ENCODE measurements at places on chromosomes 5 and 9.

GRCh38 chr9:98869078-98869745, 61.7 kb downstream of the GALNT12 start:
- DNase-seq, result no peak

- DNase-seq, result no peak
These were observed 61.2 kb downstream of the MRPS30 start for GRCh38 chr5:44869928-44870327.

DNA sequence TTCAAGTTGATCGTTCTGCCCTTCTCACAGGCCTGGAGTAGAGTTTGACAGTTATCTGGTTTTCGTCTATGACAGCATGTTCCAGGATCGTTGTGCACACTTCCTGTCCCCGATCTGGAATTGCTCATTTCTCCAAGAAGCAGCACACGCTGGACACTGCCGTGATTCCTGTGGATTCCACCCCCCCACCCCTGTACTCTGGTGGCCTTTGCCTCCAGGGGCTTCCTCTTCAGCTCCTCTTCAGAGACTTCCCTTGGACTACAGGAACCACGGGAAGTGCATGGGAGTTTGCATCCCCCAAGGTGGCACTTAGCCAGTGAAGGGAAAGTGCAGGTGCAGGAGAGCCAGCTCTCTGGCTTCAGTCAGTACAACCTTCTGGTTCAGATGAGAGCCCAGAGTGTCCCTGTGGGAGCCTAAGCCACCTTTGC, 160.7 kb downstream of the CACNA1B start:
- no peak for DNase-seq

DNA sequence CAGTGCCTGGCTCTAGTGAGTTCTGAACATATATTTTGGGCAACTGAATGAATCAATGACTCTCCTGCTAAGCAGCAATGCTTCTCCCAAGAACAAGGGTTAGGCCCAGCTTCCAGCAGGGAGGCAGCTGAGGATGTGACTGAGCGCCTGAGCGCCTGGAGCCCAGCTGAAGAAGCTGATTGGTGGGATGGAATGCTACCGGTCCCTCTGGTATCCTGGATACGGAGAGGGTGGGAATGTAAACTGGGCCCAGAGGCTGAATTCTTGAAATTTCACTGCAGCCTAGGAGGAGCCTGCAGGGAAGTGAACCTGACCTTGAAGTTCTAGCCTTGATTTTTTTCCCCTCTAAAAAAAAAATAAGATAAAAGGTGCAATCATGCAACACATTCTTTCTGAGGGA, 43.2 kb downstream of the WWC1 start:
- DNase-seq, result no peak

GRCh38 chr9:131776473-131776872, 36.6 kb upstream of the RAPGEF1 start:
- peak; percentile 2 for DNase-seq
